Bone marrow (tissue), 2 donors: ENCODE measurements at places on chromosomes 7 and 10.

GRCh38 chr10:43684292-43684559, 35.5 kb upstream of the ZNF32 start:
- DNase-seq = no peak

- DNase-seq = no peak
These were observed 317.7 kb downstream of the GLRX3 start for GRCh38 chr10:130453721-130454542.

DNA sequence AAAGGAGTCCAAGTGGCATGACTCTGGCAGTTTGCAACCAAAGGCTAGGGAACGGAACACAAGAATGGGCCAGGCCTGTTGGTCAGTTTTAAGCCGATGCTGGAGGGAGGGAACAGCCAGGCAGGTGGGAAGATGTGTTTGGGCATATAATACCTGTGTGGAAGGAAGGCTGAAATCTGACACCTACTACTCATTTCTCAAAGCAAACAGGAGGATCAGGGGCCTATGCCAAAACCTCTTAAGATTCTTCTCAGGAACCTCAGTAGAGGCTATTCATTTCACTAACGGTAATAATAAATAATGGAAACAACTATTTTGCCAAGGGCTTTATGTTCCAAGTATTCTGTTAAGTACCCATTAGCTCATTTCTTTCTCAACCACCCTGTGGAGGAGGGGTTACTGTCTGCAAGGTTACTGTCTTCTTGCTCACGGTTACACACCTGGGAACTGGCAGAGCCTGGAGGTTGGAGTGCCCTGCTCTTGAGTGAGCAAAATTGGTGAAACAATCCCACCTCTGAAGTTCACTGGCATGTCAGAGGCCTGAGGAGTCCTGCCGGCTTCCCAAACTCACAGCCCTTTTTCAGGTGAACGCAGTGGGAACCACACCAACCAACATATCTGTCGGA, 35.5 kb downstream of the GOT1 start:
- no peak for DNase-seq

DNA sequence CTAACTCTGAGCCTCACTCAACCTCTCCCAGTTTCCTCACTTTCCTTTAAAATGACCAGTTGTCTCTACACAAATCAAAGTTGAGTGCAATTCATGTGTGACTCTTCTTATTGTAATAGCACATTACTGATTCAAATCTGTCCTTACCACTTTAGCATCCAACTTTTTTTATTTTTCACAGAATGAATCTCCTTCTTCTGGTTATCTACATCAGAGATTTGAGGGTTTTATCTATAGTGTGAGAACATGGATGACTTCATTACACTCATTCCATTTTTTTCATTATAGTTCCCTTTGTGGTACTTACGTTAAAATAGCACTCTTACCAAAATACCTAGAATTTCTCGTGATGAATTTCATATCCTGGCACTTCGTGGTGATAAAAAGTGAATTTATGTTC, 43.3 kb downstream of the RTKN2 start:
- no peak for DNase-seq

DNA sequence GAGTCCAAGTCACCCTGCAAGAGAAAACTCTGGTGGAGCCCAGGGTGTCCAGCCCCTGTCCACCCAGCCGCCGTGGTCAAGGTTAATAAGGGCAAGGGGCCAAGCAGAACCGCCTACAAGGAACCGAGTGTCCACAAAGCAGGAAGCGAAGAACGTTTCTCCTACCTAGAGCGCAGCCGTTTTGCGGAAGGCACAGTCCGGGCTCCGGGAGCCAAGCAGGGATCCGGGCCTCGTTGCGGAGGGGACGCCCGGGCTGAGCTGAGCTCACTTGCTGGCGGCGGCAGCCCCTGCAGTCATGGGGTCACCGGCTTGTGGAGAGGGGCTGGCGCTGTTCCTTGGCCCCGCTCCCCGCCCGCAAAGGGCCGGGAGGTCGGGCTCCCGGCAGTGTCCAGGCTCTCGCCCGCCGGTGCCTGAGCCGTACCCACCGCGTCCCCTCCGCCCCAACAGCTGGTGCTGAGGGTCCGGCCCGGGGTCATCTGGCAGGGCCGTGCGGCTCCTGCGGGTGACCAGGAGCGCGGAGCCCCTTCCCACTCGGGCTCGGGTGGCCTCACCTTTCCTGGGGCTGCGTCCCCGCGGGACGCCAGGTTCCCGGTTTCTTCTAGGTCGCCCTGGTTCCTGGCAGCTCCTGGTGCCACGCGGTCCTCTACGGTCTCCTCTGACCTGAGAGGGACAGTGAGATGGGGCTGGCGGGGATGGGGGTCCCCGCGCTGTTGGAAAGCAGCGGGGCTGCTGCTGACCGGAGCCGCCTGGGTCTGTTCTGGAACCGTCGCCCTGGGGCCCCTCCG, 14.0 kb upstream of the ZNF273 start:
- peak; percentile 54 for DNase-seq

DNA sequence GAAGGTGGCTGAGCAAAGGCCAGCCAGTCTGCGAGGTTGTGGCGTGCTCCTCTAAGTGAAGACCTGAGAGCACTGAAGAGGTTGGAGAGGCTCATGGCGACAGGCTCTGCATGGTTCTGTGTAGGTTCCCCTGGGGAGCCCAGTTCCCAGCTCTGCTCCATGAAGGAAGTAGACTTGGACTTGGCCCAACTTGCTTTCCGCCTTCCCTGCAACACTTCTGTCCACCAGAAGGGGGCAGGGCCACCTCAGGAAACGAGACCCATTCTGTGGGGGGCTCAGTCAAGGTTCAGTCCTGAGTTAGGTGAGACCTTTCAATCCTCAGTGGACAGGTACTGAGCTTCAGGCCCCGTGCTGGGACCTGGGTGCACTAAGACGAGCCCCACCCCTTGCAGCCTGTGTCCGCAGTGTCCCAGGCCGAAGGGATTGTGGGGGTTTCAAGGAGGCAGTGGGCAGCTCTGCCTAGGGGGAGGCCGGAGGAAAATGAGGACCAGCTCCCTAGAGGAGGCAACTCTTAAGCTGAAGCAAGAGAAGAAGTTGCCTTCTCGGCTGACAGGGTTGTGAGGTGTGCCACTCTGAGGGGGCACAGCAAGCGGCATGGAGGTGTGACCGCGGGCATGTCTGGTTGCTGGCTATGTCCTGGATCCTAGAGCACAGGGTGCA, 15.0 kb upstream of the PCBD1 start:
- no peak for DNase-seq

DNA sequence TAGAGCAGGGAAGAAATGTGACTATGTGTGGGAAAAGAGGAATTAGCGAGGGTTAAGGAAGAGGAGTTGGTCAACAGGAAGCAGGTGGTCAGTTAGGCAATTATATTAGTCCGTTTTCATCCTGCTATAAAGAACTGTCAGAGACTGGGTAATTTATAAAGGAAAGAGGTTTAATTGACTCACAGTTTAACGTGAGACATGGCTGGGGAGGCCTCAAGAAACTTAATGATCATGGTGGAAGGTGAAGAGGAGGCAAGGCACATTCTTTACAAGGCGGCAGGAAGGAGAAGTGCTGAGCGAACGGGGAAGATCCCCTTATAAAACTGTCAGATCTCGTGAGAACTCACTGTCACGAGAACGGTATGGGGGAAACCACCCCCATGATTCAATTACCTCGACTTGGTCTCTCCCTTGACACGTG, 35.0 kb downstream of the RAMP3 start:
- peak; percentile 14 for DNase-seq

- no peak for DNase-seq
These were observed 96.1 kb downstream of the NKX6-2 start for GRCh38 chr10:132689721-132690360.

DNA sequence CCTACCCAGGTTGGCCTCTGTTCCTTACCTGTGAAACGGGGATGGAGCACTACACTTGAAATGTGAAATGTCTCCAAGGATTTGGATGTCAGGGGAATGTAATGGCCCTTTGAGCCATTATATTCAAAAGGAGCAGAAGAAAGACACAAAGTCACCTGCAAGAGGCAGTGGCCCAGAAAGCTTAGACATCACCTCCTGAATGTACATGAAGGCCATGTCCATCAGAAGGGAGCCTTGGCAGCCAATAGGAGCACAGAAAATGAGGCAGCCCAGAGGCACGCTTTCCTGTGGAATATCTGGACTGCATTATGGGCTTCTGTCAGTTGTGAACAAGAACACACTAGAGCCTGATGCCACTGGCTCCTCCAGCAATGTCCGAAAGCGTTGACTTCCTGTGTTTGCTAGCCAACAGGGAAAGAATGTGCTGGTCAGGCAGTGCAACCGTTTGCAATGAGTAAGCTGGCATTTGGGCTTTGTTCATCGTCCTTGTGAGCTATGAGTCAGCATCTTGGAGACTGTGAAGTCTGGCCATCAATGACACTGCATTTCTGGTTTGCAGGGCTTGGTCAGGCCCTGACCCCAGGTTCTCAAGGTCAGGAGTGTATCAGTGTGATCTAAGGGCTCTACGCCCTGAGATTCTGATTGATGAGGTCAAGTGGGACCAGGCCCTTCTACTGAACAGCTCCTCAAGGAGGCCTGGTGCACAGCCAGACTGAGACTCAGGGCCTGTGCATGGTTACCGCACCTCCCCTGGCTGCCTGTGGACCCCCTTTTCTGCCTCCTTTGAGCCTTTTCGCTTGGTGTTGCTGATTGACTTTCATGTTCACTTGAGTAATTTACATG, 222.4 kb downstream of the RPS24 start:
- peak; percentile 26 for DNase-seq

GRCh38 chr7:96637522-96637921, 72.1 kb downstream of the SEM1 start:
- DNase-seq = no peak

- peak; percentile 48 for DNase-seq
These were observed 12.7 kb downstream of the FAM3C start for GRCh38 chr7:121383235-121383910.

- DNase-seq = no peak
These were observed 2.5 kb downstream of the ENTPD1 start for GRCh38 chr10:95758351-95759025.

- no peak for DNase-seq
These were observed 45.5 kb downstream of the JAKMIP3 start for GRCh38 chr10:132111121-132111731.

GRCh38 chr7:46581268-46581667, 660.2 kb upstream of the IGFBP3 start:
- DNase-seq = no peak

DNA sequence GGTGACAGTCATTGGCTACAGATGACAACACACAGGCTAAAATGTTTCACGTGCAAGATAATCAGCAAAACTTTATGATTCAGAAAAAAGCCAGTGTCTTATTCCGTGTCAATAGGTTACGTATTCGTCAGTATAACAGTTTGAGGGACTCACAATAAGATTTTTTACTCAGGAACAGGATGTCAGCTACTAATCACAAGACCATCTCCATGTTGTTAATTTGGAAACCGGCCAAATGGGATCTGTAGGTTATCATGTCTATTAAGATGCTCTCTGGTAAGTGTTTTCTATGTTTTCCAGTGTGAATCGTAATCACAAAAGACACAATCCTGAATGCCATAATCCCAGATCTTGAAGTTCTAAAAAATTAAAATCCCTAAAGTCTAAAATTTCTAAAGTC, 197.3 kb downstream of the ETV1 start:
- no peak for DNase-seq

- no peak for DNase-seq
These were observed 9.4 kb upstream of the COL13A1 start for GRCh38 chr10:69792341-69792740.

GRCh38 chr7:25726781-25727311, 425.2 kb upstream of the NFE2L3 start:
- no peak for DNase-seq

- no peak for DNase-seq
These were observed 2.4 kb downstream of the GPR158 start for GRCh38 chr10:25177093-25177753.

DNA sequence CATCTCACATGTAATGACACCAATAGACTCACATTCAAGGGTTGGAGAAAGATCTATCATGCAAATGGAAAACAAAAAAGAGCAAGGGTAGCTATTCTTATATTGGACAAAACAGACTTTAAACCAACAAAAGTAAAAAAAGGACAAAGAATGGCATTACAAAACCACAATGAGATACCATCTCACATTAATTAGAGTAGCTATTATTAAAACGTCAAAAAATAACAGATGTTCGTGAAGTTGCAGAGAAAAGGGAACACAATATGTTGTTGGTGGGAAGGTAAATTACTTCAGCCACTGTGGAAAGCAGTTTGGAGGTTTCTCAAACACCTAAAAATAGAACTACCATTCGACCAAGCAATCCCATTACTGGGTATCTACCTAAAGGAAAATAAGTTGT, 197.0 kb downstream of the SNX13 start:
- DNase-seq = no peak

GRCh38 chr7:44461387-44461786, 29.1 kb downstream of the NUDCD3 start:
- peak; percentile 50 for DNase-seq

- DNase-seq = no peak
These were observed 210.5 kb upstream of the KLF6 start for GRCh38 chr10:3995302-3996210.

GRCh38 chr7:94374721-94375566, 19.8 kb upstream of the COL1A2 start:
- DNase-seq = no peak

DNA sequence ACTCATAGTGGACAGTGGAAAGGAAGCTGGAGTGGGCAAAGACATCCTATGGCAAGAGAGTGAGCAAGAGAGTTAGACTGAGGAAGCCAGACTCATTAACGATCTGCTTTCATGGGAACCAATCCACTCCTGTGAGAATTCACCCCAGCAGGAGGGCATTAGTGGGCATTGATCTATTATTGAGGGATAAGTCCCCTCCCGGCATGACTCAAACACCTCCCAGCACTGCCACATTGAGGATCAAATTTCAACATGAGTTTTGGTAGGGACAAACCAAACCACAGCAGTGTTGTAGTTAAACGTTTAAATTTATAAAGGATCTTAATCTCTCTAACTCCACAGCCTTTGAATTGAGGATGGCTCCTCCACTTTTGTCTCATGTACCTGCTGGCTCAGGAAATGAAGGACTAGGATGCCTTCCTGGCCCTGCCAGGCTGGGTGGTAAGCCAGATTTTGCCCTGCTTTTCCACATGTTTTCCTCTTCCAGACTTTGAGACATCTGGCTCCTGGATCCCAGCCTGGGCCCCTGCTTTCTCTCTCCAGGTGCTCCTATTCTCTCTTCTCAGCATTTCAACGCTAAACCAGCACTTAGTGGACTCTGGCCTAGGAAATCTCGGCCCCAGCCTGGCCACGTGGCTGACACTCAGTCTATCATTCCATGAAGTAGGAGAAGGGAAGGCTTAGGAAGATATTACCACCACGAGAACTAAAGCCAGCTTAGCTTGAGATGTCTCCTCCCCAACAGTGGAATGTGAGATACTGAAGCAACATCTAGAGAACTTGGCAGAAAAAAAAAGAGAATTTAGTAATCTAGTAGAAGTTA, 96.5 kb upstream of the PIP4K2A start:
- DNase-seq = no peak

- no peak for DNase-seq
These were observed 153.0 kb downstream of the GRK5 start for GRCh38 chr10:119360181-119360921.
